ENCODE measurements at places on chromosomes 3 and 15. TPM values are rescaled to one million over a fixed set of nuclear protein-coding genes. Genes with fewer than 3 reads are reported as not detected.

SNTN gene
- polyA plus RNA-seq = not detected

EOMES gene
- not detected for polyA plus RNA-seq

ARIH2 gene
- 29.7 TPM for polyA plus RNA-seq

CHRM5 gene
- 4.4 TPM for polyA plus RNA-seq

RTP1 gene
- 0.93 TPM for polyA plus RNA-seq

HESX1 gene
- 0.71 TPM for polyA plus RNA-seq

CKMT1B gene
- 43.7 TPM for polyA plus RNA-seq

PRTG gene
- polyA plus RNA-seq = 0.14 TPM

CADPS gene
- polyA plus RNA-seq = 34.1 TPM

GOLGA8J gene
- not detected for polyA plus RNA-seq

DLL4 gene
- polyA plus RNA-seq = 6.8 TPM

SLC27A2 gene
- 5.2 TPM for polyA plus RNA-seq

- DNase-seq = no peak
Observed at GRCh38 chr3:159785273-159785708, 203.3 kb upstream of the IL12A start.

GRCh38 chr15:98943601-98944151, 63.9 kb downstream of the PGPEP1L start:
- DNase-seq = no peak

DNA sequence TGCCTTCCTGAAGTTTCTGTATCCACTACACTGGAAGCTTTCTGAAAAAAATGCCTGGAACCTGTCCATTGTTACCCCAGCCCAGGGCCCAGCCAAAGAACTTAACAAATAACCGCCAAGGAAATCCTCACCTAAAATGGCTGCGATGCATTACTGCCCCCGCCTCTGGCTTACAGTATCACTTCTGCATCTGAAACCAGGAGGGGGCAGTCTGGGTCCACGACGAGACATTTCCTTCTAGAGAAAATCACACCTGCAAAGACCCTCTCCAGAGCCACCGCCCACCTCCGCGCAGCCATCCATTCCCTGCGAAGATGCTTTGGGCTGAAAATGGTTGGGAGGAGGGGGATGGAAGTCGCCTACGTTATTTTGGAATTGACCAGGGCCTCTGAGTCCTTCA, 22.4 kb upstream of the CELF6 start:
- peak; percentile 33 for DNase-seq

DNA sequence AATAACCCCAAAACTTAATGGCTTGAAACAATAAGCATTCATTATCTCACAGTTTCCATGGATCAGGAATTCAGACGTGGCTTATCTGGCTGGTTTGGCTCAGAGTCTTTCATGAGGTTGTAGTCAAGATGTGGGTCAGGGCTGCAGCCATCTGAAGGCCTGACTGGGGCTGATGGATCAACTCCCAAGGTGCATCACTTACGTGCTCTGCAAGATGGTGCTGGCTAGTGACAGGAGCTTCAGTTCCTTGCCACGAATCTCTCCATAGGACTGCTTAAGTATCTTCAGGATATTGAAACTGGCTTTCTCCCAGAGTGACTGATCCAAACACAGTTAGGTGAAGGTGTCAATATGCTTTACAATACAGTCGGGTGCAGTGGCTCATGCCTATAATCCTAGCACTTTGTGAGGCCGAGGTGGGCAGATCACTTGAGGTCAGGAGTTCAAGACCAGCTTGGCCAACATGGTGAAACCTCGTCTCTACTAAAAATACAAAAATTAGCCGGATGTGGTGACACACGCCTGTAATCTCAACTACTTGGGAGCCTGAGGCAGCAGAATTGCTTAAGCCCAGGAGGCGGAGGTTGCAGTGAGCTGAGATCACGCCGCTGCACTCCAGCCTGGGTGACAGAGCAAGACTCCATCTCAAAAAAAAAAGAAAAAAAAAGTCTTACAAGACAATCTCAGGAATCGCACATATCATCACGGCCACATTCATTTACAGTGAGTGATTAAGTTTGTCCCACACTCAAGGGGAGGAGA, 28.5 kb upstream of the PTPRG start:
- DNase-seq = no peak

- DNase-seq = peak; percentile 56
Observed at GRCh38 chr3:129974833-129975704, 549 bp downstream of the TRH start.

- no peak for DNase-seq
Observed at GRCh38 chr3:174955513-174956016, 96.4 kb downstream of the NAALADL2 start.

- no peak for DNase-seq
Observed at GRCh38 chr3:27533718-27534573, 49.8 kb upstream of the SLC4A7 start.

- DNase-seq = no peak
Observed at GRCh38 chr3:171286580-171287249, 173.5 kb downstream of the TNIK start.

DNA sequence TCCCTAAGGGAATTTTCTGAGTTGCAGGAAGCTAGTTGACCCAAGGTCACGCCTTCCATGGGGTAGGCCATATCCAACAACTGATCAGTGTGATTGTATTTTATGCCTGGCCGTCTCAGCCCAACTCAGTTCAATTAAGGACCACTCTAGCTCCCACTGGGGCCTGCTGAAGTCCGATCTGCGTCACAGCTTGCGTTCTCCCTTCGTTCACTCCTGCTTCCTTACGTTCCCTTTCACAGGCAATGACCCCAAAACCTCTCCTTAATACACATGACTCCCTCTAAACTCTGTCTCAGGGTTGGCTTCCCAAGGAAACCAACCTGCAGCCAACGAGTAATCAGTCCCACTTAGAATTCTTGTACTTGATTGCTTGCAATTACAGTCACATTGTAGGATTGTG, 428.0 kb downstream of the RBMS3 start:
- DNase-seq = no peak

DNA sequence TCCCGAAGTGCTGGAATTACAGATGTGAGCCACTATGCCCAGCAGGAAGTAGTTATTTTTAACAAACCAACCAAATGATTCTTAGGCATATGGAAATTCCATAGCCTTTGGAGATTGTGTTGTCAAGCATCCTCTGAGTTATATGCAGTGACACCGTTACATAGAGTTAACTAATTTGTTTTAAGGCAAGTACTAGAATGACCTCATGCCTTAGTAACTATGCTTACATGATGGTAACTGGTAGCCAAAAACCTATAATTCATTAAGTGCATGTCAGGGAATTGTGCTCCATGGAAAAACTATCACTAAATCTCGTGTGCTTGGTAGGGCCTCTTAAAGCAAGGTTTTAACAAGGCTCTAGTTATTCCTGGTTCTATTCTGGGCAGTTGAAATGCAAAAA, 392.8 kb downstream of the TUSC7 start:
- DNase-seq = no peak

- DNase-seq = no peak
Observed at GRCh38 chr3:44969154-44969827, 6.7 kb downstream of the ZDHHC3 start.

DNA sequence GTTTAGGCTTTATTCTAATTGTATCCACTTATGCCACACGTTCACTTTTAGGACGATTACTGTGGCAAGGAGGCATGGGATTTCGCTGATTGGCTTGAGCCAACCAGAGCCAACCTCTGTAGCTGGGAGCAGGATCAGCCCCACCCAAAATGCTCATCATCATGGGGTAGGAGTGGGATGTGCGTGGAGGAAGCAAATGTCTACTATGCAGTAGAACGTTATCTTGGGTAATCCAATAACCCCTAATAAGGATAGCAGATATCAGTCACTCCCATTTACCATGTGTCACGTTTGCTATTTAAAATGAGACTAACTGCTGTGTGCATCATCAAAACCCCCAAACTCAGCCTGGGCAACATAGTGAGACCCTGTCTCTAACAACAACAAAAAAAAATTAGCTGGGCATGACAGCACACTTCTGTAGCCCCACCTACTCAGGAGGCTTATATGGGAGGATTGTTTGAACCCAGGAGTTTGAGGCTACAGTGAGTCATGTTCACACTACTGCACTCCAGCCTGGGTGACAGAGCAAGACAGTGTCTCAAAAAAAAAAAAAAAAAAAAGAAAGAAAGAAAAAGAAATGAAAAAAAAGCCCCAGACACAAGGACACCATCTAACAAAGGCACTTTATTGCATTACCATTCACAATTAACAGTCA, 17.8 kb upstream of the ITGB5 start:
- no peak for DNase-seq

DNA sequence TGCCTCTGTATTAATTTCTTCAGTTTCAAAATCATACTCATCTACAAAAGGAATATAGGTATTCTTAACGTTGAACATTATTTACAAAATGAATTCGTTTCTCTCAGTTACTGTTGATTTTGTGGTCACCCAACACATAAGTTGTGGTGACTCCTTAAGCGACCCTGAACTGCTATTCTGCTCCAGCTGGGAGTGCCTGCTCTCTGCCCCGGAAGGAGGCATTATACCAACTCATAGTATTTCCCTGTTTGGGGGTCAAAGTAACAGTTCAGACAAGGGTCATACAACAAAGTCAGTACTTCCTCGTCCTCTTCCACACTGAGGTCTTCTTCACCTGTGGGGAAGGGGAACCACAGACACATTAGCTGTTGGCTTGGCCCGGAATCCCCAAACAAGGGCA, 75.7 kb upstream of the FAM3D start:
- no peak for DNase-seq

GRCh38 chr3:30672959-30673358, 66.6 kb downstream of the TGFBR2 start:
- no peak for DNase-seq

- no peak for DNase-seq
Observed at GRCh38 chr3:197014942-197015575, 14.6 kb downstream of the MELTF start.

- DNase-seq = no peak
Observed at GRCh38 chr3:188798556-188799145, 373.1 kb upstream of the TPRG1 start.

DNA sequence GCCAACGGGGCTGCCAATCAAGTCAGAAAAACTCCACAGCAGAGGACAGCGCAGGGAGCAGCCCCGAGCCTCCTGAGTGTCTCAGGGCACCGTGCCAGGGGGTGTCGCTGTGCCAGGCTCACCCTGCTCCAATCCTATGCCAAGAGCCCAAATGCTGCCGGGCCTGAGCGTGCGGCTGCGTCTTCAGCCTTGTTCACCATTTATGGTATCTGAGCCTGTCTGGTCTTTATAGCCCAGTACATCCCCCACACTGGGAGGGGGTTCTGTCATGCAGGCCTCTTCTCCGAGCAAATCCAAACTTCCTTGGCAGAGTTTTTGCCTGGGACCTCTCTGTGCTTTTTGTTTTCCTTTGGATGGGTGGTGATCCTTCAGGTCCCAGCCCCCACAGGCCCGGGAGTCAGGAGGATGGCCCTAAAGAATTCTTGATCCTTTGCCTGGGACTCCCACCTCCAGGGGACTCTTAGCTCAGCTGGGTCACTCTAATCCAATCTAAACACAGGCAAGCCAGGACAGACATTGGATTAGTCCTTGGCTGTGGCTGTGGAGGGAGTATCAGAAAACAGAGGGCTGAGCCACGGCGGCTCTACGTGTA, 135.1 kb upstream of the HACD2 start:
- peak; percentile 49 for DNase-seq

GRCh38 chr15:95676500-95676899, 654.0 kb upstream of the NR2F2 start:
- DNase-seq = no peak

DNA sequence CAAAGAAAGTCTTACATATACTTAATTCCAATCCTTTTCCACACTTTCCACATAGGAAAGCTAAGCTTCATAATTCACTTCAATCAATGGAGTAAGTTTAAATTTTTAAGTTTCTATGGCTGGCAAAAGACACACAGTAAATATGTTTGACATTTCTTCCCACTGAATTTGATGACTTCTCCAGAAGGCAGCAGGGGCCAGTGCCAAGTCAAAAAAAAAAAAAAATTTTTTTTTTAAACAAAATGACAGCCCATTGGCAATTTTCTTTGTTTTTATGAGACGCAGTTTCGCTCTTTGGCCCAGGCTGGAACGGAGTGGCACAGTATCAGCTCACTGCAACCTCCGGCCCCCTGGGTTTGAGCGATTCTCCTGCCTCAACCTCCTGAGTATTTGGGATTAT, 28.7 kb downstream of the ATP13A3 start:
- DNase-seq = peak; percentile 74

DNA sequence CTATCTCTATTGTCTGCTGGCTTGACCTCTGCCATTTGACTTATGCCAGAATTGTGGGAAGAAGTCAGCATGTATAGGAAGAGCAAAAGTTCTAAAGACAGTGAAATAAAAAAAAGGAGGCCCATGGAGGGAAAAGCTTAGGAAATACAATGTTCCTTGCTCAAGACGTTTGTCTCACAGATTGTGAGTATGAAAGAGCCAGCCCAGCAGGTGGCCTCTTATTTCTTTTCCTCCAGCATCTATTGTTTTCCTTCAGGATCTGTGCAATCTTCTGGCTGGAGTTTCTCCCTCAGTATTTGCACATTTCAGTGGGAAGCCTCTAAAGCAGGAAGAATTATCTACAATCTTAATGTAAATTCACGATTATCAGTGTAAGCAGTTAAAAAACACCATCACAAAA, 43.7 kb downstream of the ZDHHC3 start:
- peak; percentile 12 for DNase-seq

GRCh38 chr15:40695469-40695890, 506 bp downstream of the RAD51 start:
- DNase-seq = no peak

GRCh38 chr3:155984791-155985417, 114.5 kb downstream of the GMPS start:
- DNase-seq = no peak

- DNase-seq = no peak
Observed at GRCh38 chr15:51082246-51082645, 12.5 kb downstream of the TNFAIP8L3 start.

GRCh38 chr3:125313060-125313635, 62.0 kb downstream of the ZNF148 start:
- no peak for DNase-seq

GRCh38 chr3:183871541-183871940, 13.1 kb downstream of the PARL start:
- no peak for DNase-seq

GRCh38 chr3:132279030-132279429, 38.2 kb upstream of the ACP3 start:
- no peak for DNase-seq
